Activated T-cell treated with anti-CD3 and anti-CD28 coated beads for 24 hours (primary cell): ENCODE measurements at places on chromosomes 6 and 20.

DNA sequence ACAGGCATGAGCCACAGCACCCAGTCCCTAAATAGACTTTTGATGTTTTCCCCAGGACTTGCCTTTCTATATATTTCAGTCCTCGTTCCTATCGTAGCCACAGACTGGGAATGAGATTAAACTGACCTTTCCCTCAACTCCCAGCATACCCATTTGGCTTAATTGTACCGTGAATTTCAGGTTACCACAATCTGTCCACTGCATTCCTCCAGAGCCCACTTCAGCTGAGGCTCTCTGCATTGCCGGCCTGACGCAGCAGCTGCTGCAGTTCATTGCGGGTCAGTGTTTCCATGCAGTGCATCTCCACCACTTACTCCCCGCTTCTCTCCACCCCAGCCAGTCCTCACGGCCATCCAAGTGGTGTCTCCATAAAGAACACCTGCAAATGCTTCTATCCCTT lies 103.1 kb upstream of the RIN2 start:
- no peak for DNase-seq

DNA sequence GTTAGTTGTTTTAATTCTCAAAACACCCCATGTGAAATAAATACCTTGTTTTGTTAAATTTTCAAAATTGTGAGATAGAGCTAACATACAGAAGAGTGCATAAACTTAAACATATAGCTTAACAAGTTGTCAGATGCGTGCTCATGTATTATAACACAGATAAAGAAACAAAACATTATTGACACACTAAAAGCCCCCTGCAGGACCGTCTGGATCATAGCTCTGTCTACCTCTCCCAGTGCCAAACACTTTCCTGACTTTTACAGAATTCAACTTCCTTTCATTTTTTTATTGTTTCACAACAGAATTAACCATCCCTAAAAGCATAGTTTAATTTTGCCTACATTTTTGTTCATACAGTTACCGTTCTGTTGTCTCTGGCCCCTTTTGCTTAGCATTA lies 17.8 kb upstream of the FRK start:
- no peak for DNase-seq

DNA sequence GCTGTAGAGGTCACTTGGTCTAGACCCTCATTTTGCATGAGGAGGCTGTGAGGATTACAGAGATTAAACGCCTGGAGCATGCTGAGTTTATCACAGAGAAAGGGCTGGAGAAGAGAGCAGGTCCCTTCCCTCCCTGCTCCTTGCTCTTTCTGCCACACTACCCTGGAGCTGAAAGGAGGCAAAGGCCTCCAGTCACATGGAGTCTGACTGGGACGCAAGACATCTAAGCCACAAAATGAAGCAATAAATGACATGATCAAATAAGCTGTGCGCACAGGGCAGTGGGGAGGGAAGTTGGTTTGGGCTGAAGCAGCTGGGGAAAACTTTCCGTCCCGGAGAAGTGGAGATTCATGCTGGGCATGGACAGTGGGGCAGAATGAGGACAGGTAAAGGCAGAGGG lies 33.3 kb downstream of the ATXN1 start:
- DNase-seq, result no peak

DNA sequence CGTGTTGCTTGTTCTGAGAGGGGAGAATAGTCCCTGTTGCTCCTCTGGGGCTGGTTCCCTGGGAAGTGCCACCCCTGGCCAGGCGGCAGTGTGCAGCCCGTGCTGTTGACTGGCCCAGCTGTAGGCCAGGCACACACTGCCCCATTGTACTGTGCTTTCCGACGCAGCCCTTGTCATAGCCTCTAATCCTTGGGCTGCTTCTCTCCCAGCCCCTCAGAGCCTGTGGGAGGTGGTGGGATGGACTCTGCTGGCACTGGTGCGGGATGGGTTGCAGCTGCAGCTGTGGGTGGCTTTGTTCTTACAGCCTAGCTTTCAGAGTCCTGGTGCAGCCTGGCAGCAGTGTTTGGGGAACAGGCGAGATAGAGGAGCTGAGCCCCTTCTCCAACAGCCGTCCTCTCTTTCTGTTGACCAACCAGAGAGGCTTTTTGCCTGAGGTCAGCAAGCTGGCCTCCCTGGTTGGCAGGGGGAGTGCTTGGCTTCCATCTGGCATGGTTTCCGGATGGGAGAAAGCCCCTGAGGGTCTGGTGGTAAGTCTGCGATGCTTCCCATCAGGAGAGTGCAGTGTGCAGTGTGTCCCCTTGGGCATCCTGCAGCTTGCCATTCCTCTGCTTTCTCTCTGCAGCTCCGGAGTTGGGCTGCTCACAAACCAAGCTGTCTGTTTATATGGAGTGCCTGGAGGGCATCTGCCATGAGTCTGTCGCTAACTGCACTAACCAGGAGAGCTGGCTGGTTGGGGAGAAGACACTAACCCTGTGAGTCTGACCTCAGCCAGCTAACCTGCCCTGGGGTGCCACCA lies 12.1 kb downstream of the TJAP1 start:
- DNase-seq, result no peak

DNA sequence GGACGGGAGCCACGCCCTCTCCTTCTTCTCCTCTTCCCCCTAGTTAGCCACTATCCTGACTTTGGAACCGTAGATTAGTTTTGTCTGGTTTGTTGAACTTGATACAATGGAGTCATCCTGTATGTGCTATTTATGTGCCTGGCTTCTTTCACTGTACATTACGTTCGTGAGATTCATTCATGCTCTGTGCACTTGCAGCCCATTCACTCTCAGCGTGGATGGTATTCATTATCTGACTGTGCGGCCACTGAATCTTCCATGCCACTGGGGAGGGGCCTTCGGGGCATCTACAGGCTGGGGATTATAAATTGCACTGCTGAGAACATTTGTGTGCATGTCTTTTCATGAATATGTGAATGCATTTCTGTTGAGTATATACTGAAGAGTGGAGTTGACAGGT lies 262.5 kb downstream of the CDH26 start:
- DNase-seq, result no peak

DNA sequence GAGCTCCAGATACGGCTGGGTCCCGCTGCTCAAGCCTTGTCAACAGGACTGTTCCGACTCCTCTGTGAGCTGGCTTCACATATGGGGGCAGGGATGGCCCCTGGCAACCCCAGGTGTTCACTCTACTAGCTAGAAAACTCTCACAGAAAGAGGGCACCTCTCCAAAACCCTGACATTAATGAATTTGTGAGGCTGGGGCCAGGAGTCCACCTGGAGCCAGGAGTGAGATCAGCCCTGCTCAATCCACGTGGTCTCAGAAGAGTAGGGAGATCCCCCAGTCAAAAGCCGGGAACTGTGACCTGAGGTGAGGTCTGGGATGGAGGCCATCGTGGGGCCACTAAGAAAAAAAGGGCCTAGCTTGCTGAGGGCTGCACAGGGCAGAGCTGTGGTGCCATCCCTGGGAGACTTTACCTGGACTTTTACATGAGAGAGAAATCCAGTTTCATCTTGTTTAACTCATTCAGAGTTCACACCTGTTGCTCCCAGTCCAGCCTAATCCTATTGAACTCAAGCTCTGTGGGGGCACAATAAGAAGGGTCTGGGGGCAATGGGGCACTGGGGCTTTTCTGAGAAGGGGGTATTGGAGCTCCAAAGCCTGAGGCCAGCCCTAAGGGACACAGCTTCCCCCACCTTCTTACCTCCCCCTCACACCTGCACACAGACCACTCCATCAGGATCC lies 144.3 kb upstream of the MLN start:
- DNase-seq, result no peak

DNA sequence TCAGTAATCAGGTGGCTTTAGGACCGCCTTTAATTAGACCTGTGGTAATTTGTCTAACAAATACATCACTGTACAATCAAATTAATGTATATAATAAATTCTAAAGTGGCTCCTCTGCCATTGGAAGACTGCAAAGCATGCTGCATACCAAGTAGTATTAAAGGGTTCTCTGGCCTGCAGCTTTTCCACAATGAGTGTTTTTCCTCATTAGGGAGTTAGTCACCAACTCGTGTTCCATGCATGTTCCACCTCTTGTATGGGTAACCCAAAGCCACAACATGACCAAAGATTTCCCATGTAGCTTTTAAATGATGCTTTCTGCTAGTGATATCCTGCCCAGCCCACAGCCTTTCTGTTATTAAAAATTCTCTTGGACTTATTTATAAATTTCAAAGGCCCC lies 218.7 kb downstream of the FUT9 start:
- no peak for DNase-seq
